Activated naive CD4-positive, alpha-beta T cell treated with anti-CD3 and anti-CD28 coated beads, Interleukin-2, amount 50 U/mL, for 16 hours (primary cell): ENCODE measurements at places on chromosomes 7 and 10.
A peak's percentile ranks its signal among the peaks of the same experiment; 100 is the strongest.

- no peak for DNase-seq
Observed at GRCh38 chr7:96250776-96251361, 71.0 kb downstream of the SLC25A13 start.

DNA sequence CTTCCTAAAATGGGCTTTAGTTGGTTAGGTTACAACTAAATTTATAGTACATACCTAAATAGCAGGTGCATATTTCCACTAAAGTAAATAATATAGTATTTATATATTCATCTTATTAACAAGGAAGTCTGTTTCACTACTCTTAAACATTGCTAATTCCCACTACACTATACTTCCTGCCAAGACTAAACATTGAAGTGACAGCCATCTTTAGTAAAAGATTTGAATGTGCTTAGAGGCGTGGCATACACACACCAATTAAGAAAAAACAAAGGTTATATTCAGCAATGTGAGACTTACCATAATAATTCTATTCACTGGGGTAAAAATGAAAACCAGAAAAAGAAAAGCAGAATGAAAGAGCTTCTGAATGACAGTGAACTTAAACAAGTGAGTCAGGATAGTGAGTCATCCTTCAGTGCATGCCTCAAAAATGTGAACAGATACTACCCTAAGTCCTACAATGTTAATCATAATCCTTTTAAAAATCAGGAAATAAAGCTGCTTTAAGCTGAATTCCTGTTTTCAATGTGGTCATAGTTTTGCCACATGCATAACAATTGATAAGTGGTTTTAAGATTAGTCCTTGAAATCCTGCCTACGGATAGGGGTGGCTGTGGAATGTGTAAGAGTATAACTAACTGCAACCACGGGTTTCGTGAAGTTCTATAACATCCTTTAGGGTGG is 59.4 kb downstream of the USP6NL start:
- DNase-seq: no peak

DNA sequence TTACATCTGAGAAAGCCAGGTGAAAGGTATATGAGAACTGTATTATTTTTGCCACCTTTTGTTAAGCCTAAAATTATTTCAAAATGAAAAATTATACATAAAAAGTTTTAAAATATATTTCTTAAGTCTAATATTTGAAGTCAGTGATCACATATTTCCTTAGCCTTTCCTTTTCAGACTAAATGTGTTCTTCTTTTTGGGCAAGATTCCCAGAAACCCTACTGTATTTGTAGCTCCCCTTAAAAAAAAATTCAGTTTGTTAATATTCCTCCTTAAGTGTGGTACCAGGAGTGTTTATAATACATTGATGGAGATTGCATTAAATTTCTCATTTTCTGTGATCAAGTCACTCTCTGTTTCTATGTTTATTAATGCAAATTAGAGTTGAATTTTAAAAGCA is 22.8 kb downstream of the DNAJC1 start:
- DNase-seq: no peak

DNA sequence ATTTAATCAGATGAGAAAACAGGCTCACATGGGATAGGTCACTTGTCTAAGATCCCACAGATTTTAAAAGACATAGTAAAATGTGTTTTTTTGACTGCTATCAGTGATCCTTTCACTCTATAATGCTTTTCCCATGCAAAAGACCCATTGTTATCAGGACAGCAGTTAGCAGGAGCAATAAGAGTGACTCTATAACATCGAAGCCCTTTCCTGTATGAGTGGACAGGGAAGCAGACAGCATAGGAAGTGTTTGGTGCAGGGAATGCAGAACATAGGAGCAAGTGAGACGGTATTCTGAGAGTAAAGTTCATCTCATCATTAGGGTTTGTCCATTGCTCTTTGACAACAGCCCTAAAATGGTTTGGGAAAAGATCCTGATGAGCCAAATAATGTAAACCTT is 68.5 kb downstream of the SLC25A13 start:
- DNase-seq: no peak

DNA sequence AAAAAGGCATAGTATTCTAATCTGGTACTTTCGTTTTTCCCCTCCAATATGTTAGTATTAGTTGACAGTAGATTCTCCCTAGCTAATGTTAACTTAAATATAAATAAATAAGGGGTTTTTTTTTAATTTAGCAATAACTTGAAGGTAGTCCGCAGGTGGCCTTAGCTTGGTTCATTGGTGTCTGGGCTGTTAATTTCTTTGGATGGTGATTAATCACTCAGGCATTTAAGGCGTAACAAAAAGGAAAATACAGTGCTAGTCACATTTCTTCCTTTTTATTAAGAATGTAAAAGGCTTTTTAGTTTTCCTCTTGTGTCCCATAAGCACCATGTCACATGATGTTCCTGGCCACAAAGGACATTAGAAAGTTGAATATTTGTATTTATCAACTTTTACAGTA is 161.0 kb upstream of the POT1 start:
- no peak for DNase-seq

- DNase-seq: peak; percentile 45
Observed at GRCh38 chr10:129030996-129031843, 435.8 kb upstream of the MGMT start.

DNA sequence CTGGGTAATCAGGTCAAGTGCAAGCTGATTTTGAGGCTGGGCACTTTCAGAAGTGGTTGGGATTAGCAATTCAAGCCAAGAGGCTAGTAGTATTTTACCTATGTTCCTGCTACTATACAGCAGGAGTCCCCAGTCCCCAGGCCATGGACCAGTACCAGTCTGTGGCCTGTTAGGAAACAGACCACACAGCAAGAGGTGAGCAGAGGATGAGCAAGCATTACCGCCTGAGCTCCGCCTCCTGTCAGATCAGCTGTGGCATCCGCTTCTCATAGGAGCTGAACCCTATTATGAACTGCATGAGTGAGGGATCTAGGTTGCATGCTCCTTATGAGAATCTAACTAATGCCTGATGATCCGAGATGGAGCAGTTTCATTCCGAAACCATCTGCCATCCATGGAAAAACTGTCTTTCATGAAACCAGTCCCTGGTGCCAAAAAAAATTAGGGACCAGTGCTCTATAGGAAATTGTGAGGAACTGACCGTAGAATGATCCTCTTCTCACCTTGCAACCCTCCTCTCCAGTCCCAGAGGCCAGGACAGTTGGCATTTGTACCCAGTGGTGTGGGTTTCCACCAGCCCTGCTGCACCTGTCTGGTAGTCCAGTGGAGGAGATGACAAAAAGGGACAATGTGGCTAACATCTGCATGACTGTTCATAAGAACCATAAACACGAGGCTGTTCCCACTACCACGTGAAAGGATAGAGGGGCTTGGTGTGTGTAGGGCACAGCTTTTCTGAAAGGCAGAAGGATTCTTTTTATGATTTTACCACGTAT is 172.5 kb downstream of the KIAA1217 start:
- DNase-seq: no peak

GRCh38 chr10:92103376-92104090 is 180.0 kb downstream of the BTAF1 start:
- no peak for DNase-seq

- DNase-seq: no peak
Observed at GRCh38 chr7:74294191-74294998, 5.2 kb downstream of the CLIP2 start.

GRCh38 chr7:152363798-152364197 is 72.0 kb downstream of the KMT2C start:
- no peak for DNase-seq

GRCh38 chr10:4450981-4451908 is 374.8 kb upstream of the AKR1E2 start:
- DNase-seq: no peak

DNA sequence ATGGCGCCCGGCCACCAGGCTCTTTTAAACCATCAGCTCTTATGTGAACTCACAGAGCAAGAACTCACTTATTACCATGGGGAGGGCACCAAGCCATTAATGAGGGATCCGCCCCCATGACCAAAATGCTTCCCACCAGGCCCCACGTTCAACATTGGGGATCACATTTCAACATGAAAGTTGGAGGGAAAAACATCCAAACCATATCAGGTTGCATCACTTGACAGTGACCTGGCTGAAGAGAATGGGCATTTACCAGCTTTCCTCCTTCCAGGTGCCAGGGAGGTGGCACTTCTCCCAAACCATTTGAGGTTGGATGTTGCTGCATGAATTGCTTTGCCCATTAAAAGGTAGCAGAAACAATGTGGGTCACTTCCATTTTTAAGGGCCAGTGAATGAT is 115.6 kb upstream of the TNS3 start:
- DNase-seq: no peak

GRCh38 chr10:78774999-78775711 is 293.6 kb upstream of the ZMIZ1 start:
- DNase-seq: no peak

GRCh38 chr7:25537662-25538375 is 309.5 kb upstream of the NPVF start:
- DNase-seq: no peak

GRCh38 chr7:46908770-46909169 is 673.1 kb downstream of the TNS3 start:
- DNase-seq: no peak

DNA sequence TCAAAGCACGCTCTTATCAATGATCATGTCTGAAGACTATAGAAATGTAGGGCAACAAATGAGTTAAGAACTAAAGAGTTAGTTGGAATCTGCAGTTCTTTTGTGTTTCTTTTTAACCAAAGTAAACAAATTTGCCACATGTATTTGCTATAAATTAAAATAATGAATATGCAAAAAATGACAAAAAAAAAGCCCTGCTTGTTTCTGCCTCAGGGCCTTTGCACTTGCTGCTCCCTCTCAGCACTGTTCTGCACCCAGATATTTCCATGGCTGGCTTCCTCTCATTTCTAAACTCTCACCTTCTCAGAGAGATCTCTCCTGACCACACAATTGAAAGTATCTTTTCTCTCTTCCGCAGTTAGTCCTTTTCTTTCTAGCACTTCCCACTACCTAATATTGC is 181.8 kb upstream of the YAE1 start:
- DNase-seq: no peak

GRCh38 chr10:65365878-65366277 is 1560.0 kb upstream of the LRRTM3 start:
- DNase-seq: no peak

DNA sequence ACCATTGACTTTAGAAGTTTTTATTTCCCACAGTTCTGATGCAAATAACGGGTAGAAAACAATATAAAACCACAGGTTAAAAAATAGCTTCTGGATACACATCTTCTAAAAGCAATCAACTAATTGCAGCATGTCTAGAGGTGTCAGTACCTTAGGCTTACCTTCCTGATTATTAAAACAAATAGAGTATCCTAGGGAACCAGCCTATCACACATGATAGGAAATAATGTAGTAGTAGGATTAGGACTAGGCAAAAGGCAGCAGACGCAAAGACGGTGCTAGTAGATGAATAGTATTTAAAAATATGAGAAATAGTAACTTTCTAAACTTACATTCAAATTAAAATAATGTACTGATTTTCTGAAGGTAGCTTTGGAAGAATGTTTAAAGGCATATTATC is 41.7 kb upstream of the PHYHIPL start:
- DNase-seq: no peak

GRCh38 chr7:51785171-51785570 is 468.6 kb upstream of the COBL start:
- DNase-seq: no peak

GRCh38 chr7:49860293-49860692 is 86.9 kb downstream of the VWC2 start:
- DNase-seq: no peak

GRCh38 chr7:71272509-71273490 is 140.9 kb downstream of the GALNT17 start:
- no peak for DNase-seq

DNA sequence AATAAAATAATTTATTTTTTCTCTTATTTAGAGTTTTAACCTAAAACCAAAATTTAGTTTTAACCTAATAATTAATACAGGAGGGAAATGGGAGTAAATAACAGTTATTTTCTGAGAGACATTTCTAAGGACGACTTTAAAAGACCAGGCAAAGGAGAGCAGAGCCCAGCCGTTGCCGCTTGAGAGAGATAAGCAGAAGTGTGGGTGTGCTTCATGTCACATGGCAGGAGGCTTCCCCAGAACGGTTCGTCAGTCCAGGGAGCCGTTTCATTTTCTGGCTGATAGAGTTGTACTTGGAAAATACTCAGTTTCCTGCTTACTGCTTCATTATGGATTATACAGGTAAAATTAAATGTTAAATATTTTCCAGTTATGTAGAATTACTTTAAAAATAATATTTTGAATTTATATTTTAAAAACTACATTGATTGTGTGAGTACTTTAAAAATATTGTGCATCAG is 61.4 kb downstream of the ST7 start:
- no peak for DNase-seq

- no peak for DNase-seq
Observed at GRCh38 chr10:34626158-34626880, 188.8 kb downstream of the PARD3 start.

DNA sequence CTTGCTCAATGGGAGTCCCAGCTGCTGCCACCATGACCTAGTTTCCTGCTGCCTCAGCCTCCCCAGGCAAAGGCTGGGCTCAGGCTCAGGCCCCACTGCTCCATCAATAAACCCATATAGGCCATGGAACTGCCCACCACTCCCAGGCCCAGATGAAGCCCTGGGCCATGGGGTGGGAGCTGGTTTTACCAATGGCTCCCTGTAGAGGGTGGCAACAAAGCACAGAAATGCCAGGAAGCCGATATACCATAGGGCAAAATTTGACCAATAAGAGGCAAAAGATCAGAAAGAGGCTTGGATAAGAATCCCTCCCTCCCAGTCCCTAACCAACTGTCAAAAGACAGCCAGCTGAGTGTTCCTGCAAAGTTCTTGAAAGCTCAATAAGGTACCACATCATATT is 101.8 kb upstream of the DOCK1 start:
- no peak for DNase-seq

- DNase-seq: no peak
Observed at GRCh38 chr7:47185170-47185569, 396.7 kb downstream of the TNS3 start.

DNA sequence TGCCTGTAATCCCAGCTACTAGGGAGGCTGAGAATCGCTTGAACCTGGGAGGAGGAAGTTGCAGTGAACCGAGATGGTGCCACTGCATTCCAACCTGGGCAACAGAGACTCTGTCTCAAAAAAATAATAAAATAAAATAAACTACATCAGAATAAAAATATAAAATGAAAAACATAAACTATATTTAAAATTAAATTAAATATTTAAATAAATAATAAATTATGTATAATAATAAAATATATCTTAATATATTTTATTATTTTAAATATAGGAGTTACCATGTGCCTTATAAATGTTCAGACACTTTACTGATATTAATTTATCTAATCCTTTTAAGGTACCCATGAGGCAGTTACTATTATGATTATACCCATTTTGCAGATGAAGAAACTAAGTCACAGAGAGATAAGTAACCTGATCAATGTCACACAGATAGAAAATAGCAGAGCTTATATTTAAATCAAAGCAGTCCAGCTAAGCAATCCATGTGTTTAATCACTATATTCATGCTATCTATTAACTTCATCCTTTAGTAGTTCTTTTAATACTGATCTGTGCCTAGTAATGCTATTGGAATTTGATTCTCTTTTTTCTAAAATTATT is 30.3 kb upstream of the MET start:
- DNase-seq: no peak

GRCh38 chr10:101053516-101053915 is 8.3 kb upstream of the KAZALD1 start:
- DNase-seq: no peak

GRCh38 chr7:121901026-121901425 is 28.1 kb downstream of the PTPRZ1 start:
- no peak for DNase-seq
